Amygdala (tissue), 56 donors: ENCODE measurements at places on chromosomes 6 and 20.

DNA sequence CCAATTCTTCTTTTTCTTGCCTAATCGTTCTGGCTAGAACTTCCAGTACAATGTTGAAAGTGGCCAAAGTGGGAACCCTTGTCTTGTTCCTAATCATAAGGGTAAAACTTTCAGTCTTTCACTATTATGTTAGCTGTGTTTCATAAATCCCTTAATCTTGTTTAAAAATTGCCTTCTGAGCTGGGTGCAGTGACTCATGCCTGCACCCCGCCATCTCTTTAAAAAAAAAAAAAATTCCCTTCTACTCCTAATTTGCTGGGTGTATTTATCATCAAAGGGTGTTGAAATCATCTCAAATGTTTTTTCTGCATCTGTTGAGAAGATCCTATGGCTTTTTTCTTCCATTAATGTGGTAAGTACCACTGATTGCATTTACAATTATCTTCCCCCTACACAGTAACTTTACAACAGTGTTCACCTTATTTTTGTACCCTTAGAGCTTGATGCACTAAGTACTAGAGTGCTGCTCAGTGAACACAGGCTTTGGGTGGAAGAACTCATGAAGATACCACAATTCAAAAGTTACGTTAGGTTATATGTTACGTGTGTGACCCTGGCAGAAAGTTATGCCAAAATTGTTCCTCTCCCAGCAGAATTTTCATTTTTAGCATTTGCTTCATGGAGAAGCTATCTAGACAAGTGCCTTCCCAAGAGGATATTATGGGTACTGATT, 9.7 kb downstream of the SNRPB start:
- no peak for DNase-seq

GRCh38 chr6:160051390-160051789, 70.2 kb upstream of the SLC22A1 start:
- DNase-seq, result no peak

DNA sequence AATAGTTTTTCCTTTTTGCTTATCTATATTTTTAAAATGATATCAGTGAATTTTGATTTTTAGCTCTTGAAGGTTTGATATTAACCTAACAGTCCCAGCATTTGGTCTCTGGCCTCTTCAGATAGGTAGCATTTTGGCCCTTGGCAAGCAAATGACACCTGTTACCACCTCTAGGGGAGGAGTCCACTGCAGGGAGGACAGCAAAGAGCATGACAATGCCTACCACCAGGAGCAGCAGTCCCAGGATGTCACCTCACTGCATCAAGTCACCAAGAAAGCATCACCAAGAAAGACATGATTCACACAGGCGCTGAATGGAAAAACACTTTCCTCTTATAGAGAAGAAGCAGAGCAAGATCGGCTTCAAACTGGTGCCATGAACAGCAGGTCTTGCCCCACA, 224.3 kb downstream of the UBE3D start:
- DNase-seq, result no peak

DNA sequence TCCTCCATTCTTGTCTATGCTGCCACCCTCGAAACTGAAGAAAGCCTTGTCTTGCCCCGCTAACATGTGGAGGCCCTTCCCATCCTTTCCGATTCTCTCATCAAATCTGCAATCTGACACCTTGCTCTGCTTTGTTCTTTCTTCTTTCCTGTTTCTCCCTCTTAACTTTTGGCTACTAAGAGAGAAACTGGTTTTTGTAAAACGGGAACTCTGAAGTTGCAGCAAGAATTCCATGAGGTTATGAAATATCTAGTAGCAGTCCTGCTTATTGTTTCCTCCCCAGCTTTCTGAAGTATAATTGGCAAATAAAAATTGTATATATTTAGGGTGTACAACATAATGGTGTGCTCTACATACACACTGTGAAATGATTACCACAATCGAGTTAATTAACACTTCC, 80.2 kb downstream of the MAP7 start:
- no peak for DNase-seq

DNA sequence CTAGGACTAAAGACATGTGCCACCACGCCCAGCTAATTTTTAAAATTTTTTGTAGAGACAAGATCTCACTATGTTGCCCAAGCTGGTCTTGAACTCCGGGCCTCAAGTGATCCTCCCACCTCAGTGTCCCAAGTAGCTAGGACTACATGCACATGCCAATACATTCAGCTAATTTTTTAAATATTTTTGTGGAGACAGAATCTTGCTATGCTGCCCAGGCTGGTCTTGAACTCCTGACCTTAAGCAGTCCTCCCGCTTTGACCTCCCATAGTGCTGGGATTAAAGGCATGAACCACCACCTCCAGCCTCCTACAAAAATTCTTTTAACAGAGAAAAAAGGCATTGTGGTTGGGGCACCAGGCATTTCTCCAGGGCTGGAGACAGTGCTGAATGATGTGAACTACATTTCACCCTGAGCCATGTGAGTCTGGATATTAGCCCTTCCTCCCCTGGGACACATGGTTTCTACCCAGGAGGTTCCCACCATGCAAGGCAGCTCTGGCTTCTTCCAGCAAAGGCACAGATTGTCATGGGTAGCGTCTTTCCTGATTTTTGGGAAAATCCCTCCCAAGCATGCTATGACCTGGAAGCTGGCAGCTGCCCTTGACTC, 36.3 kb upstream of the CMTR1 start:
- DNase-seq, result no peak

GRCh38 chr6:5020142-5020541, 16.3 kb upstream of the RPP40 start:
- DNase-seq, result no peak

DNA sequence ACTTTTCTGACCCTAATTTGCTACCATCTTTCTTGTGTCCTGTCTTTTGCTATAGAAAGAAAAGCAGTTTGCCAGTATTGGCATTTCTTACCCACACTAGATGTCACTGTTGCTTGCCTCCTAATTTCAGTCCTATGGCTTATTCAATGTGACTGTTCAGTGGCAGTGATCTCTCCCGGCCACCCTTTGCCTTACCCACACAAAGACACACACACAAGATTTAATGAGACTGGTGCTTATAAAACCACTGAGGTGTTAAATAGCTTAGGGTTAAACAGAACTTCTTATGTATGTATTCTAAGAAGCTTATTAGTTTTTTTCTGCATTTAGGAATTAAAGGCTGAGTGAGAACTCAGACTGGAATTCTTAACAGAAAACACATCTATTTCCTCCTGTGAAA, 233.6 kb upstream of the ASCC3 start:
- DNase-seq, result no peak

GRCh38 chr6:14070457-14070856, 47.1 kb upstream of the CD83 start:
- no peak for DNase-seq

GRCh38 chr6:6330407-6330806, 9.9 kb upstream of the F13A1 start:
- no peak for DNase-seq

GRCh38 chr20:63957690-63958441, 1.6 kb upstream of the UCKL1 start:
- no peak for DNase-seq

GRCh38 chr20:38818113-38819065, 12.9 kb downstream of the PPP1R16B start:
- DNase-seq, result no peak

DNA sequence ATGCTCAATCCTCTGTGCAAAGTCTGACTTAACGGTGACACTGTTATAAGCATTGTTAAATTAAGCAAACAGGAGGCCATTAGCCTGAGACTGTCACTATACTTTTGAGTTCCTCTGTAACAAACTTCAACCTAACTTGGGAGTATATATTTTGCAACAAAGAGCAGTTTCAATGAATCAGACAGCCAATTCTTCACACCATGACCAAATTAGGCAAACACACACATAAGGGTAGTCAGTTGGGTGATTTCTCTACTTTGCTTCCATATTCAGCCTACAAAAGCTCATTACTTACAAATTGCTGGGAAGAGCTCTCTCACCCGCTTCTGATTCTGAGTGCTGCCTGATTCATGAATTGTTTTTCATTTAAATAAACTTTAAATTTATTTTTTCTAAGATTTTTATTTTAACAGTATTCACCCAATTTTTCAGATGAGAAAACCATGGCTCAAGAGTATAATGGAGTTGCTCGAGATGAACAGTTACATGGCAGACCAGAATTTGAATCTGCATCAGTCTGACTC, 60.5 kb downstream of the HACE1 start:
- DNase-seq, result no peak

DNA sequence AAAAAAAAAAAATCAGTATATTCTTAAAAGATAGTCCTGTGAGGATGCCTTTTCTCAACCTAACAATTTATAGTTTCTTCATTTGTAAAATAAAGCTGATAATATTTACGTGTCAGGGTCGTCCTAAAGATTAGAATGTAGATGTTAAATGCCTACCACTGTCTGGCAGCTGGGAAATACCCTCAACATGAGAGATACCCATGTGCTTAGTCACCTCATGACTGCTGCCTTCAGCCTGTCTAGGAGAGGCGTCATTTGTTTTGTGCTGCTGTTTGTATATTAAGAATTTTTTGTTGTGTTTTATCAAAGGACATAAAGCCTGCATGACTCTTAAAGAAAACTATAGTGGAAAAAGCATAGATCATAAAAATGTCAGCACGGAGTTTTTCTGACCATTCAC, 9.5 kb downstream of the FAM120B start:
- DNase-seq, result no peak

DNA sequence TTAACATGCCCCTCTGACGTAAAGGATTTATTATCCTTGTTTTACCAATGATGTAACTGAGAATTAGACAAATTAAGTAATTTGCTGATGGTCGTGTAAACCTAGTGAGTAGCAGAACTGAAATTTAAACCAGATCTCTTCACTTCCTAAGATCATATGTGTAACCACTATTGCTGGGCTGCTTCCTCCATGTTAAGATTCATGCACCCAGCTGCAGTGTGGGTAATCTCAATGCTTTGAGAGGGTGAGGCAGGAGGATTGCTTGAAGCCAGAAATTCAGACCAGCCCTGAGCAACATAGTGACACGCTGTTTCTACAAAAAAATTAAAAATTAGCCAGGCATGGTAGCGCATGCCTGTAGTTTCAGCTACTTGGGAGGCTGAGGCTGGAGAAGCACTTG, 97.9 kb downstream of the L3MBTL3 start:
- no peak for DNase-seq

DNA sequence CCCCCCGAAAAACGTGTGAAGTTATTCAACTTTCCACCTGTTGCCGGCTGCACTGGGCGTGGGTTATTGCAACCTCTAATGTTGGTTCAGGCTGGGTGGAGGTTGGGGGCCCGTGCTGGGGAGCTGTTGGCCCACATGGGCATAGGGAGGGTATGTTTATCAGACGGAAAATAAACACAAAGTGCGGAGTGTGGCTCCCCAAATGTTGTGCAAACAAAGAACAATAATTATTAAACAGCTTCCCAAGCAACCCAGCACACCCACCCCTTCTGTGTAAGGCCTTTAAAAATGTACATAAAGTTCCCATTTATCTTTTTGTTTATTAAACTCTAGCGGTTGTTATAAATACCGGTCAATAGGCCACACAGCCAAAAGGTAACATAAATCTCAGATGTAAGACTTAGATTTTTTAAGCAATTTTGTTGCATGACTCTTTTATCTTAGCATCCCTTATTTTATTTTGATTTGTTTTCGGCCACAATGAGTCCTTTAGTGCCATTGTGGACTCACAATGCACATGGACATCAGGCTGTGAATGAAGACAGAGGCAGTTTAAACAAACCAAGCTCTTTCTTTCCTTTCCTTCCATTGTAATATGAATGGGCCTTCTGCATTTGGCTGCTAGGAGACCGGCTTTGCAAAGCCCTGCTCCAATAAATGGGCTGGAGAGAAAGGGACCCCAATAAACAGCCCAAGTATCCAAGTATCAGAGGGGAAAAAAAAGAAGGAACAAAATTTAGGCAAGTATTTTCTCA, 6.9 kb upstream of the DLL1 start:
- DNase-seq, result no peak

- no peak for DNase-seq
Observed at GRCh38 chr6:146679386-146679785, 80.6 kb downstream of the ADGB start.

DNA sequence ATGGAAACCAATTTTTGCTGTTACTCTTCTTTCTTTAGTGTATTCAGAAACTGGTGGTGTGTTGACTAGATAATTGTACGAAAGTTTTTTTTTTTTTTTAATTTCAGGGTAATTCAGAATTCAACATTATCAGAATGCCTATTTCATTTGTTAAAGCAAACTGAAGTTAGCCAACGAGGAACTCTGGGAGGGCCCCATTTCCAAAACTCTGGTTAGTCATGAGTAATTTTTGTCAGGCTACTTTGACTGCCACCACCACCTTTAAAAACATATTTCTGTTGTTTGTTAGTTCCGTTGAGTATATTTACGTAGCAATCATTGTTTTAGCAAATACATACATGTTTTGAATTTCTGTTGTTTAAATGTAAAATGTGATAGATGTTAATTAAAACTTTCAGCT, 763 bp downstream of the ZKSCAN8 start:
- DNase-seq, result no peak

GRCh38 chr6:144519426-144519825, 234.3 kb downstream of the UTRN start:
- no peak for DNase-seq

DNA sequence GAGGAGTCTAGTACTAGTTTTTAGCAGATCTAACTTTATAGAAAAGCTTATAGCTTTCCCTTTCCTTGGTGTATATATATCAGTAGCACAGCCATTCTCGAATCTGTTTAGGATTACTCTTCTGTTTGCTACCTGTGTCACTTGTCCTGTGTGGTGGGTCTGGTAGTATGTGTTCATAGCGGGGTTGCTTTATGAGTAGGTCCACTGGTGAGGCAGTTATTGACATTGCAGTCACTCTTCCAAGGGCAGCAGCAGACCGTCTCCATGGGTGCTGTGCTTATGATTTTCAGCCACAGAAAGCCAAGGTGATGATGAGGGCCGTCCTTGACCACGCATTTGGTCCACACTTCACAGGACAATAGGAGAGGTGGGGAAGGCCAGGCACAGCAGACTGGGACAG, 171.5 kb downstream of the CDKAL1 start:
- DNase-seq, result no peak

DNA sequence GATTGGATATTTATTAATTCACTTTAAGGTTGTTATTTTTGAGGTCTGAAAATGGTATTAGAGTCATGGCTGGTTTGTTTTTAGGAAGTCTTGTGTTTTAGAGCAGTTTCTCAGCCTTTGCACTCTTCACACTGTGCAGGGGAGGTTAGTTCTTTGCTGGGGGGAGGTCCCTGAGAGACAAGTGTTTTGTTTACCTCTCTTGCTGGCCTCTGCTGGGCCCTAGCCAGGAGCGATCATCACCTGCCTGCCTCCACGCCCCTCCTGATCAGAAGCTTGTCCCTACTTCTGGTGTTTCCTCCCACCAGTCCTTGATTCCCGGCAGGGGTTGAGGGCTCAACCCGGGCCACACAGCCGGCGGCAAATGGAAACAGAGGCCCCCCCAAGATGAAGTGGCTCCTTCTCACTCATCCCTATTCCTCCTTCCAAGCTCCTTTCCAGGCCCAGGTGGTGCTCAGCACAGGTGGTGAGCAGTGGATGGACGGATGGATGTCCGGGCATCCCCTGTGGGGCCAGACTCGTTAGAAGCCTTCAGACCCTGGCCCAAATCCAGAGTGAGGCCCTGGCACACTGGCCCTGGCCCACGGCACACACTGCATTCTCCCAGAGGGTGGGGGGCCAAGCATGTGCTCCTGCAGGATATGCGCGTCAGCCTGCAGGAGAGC, 51.3 kb downstream of the GRM4 start:
- DNase-seq, result no peak
